ENCODE measurements at places on chromosomes 1 and 21.

- DNase-seq, result no peak
Observed at GRCh38 chr1:26717017-26717491, 21.2 kb downstream of the ARID1A start.

- no peak for DNase-seq
Observed at GRCh38 chr1:182251561-182251960, 140.0 kb downstream of the GLUL start.

DNA sequence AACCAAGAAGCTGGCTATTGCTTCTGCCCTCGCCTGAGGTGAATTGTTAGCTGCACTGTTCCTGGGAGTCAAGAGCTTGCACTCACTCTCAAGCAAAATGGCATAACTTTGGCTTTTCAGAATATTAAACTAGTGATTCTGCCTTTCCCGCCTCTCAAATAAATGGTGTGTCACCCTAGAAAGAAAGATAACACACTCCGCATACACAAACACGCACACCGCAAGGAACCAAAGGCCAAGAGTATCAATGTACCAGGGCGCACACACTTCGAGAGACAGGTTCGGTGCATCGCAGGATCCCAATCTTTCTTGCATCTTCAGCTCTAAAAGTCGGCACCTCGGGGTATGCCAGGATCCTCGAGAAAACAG is 470 bp upstream of the RTCA start:
- no peak for DNase-seq

DNA sequence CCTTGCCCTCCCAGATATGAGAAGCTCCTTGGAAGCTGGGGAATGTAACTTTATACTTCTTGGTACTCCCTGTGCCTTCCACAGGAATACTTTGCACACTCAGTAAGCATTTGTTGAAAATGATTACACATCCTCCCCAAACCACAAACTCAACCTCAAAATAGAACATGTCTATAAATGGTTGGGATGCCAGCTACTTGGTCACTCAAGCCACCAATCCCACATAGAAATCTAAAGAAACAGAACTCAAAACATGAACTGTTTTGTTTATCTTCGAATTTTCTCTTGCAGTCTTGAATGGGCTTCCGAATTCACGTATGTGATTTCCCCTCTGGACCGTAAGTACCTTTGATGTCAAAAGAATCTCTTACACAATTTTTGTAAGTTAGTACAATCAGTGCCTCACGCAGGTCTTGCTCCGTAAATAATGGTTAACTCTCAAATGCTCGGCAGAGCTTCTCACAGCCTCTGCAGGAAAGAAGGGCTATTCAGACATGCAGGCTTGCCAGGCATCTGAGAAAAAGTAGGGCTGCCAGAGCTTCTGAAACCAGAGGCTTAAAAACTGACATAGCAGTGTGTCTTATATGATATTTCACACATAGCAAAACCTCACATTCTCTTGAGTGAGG is 26.9 kb downstream of the SORT1 start:
- no peak for DNase-seq

GRCh38 chr1:196403803-196404690 is 204.2 kb downstream of the KCNT2 start:
- no peak for DNase-seq

GRCh38 chr1:52677076-52677806 is 20.9 kb downstream of the COA7 start:
- DNase-seq, result no peak

GRCh38 chr1:33709783-33710718 is 153.8 kb upstream of the HMGB4 start:
- no peak for DNase-seq

DNA sequence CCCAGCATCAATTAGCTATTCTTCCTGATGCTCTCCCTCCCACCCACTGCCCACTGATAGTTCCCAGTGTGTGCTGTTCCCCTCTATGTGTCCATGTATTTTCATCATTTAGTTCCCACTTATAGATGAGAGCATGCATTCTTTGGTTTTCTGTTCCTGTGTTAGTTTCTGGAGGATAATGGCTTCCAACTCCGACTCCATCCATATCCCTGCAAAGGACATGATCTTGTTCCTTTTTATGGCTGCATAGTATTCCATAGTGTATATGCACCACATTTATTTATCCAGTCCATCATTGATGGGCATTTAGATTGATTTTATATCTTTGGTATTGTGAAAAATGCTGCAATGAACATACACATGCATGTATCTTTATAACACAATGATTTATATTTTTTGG is 30.2 kb downstream of the DISC1 start:
- DNase-seq, result no peak

DNA sequence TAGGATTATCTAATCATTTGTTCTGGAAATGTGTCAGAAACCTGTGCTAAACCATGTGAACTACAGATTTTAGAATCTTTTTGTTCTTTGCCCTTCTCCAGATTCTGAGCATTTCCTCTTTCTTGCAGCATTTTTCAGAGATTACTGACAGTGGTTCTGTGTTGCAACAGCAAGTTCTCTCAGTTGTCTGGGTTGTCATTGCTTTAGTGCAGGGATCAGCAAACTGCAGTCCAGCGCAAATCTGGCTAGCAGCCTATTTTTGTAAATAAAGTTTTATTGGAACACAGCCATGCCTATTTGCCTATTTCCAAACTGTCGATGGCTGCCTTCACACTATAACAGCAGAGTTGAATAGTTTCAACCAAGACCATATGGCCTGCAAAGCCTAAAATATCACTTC is 66.3 kb upstream of the LRRC8D start:
- DNase-seq, result no peak

DNA sequence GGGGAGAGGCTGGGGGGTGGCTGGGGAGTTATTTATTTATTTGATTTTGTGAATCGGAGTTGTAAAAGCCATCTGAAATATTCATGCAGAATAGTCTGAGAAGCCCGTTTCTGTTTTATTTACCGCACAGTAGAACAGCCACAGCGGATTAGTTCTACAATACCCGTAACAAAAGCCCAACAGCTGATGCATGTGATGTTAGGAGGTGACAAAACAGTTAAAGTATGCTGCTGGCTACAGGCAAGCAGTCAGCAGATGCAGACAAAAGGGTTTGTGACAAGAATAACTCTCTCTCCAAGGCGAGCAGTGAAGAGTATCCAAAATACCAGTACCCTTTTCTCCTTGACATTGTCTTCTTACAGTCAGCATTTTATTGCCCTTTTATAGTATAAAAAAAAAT is 42.0 kb downstream of the PROX1 start:
- no peak for DNase-seq

GRCh38 chr1:181249186-181249585 is 160.7 kb downstream of the IER5 start:
- DNase-seq, result no peak

DNA sequence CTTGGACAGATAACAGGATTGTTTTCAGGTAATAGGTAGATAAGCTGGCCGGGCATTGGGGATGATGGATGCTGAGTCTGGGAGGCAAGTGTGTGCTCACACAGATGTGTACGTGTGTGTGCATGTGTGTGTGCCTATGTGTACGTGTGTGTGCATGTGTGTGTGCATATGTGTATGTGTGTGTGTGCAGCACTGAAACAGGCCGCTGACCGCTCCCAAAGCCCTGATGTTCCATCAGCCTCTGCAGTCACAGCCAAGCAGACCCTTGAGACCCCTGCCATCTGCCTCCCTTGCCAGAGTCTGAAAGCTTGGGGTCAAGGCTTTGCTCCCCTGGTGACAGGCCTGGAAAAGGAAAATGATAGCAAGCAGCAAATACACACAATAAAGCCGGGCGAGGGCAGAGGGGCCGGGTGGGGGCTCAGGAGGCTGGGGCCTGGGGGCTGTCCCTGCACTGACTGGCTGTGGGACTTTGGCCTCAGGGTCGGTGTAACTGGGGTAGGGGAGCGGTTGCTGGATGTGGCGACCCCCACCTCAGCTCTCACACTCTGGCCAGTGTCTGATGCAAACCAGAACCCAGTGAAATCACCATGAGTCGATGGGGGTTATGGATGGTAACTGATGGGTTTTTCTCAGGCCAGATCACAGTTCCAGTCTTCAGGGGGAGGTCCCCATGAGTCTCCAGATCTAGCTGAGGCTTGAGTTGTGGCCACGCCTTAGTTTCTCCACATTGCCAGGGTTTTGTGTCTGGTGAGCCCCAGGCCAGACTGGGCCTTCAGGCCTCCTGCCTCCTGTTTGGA is 9.2 kb upstream of the TNFRSF8 start:
- no peak for DNase-seq

DNA sequence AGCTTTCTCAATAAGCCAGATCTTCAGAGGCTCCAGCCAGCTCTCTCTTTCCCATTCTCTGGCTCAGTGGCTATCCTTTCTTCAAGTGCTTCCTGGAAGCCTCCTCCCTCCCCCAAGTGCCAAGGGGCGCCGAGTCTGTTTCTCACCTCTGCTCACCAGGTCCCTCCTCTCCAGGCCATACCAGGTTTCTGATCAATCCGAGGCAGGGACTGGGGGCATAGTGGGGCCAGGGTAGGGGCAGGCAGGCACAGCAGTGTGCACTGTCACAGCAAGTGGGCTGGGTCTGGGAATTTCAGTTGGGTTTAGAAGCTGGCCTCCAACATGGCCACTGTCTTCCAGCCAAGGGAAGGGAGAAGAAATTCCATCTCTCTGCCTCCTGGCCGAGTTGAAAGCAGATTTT is 56.5 kb downstream of the NAV1 start:
- no peak for DNase-seq

DNA sequence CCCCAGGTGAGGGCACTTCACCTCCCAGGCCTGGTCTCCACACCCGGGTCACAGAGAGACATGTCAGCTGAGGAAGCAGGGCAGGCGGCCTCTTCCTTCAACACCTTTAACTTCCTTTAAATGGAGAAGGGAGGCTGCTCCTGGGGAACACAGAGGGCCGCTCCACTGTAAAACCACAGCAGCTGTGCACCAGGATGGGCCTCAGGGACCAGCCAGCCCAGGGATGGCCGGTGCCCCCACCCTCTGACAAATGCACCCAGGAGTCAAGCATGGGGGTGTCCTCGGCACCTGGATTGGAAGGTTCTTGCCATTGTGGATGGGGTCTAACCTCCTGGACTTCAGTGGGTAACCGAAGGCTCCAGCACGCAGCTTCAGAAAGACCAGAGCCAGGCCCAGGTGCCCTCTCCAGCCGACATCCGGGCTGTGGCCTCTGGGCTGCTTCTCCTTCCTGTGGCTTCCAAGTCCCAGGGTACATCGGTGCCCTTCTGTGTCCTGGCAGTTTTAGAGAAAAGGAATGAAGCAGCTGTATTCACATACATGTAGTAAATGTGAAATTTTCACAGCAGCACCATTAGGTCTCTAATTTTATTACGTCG is 121.7 kb upstream of the COL6A1 start:
- DNase-seq, result no peak

DNA sequence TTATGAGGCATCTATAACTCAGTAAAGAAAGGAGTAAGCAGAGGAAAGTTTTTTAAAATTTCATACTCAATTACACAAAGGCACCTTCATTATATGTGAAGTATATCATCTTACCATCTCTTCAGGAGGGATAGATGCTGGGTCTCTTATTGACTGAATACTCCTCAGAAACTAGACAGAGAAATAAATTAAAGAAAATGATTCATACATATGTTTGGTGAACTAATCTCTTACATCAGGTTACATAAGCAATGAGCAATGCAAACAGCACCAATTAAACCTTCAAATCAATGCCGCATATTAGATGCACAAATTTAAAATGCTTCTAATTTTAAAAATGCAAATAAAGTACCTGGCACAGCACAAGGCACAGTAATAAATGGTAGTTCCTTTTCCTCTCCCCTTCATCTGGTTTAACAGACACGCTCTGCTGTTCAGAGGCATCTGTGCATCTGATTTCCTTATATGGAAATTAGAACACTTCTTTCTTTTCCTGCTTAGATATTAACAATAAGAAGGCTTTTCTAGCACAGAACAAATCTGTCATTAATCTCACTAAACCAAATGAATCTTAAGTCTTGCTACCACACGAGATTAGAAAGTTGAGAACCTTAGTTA is 20.0 kb downstream of the SCYL3 start:
- no peak for DNase-seq

DNA sequence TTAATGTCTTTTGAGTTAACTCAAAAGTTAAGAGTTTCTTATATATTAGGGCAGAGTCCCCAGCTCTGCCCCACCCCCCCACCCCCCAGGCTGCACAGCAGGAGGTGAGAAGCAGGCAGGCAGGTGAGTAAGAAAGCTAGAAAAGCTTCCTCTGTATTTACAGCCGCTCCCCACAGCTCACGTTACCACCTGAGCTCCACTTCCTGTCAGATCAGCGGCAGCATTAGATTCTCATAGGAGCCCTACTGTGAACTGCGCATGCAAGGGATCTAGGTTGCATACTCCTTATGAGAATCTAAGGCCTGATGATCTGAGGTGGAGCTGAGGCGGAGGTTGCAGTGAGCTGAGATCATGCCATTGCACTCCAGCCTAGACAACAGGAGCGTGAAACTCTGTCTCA is 81.9 kb downstream of the SIM2 start:
- no peak for DNase-seq

DNA sequence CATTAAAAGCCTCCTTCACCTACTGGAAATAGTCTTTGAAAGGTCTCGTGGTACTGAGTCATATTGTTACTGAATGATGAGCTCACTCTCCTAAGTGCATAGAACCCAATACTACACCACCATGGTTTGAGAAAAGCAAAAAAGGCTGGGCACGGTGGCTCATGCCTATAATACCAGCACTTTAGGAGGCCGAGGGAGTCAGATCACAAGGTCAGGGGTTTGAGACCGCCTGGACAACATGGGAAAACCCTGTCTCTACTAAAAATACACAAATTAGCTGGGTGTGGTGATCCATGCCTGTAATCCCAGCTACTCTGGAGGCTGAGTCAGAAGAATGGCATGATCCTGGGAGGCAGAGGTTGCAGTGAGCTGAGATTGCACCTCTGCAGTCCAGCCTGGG is 3.3 kb upstream of the HNRNPCL1 start:
- no peak for DNase-seq

GRCh38 chr1:181608948-181609347 is 125.6 kb downstream of the CACNA1E start:
- no peak for DNase-seq

DNA sequence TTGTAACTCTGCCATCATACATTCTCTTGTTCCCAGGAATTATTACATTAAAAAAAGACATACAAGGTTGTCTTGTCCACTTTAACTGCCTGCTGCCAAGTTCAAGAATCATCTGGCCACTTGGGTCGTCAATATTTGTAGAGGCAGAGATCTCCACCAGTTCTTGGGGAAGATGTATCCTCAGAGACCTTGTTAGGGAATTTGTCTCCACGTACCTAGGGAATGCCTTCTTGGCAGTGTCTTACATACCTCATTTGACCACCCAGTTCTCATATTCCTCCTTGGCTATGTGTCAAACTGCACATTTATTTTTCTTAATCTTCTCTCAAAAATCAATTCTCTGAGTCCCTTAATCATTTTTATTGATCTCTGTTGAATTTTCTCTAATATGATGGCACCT is 266.0 kb downstream of the SPATA17 start:
- DNase-seq, result no peak

DNA sequence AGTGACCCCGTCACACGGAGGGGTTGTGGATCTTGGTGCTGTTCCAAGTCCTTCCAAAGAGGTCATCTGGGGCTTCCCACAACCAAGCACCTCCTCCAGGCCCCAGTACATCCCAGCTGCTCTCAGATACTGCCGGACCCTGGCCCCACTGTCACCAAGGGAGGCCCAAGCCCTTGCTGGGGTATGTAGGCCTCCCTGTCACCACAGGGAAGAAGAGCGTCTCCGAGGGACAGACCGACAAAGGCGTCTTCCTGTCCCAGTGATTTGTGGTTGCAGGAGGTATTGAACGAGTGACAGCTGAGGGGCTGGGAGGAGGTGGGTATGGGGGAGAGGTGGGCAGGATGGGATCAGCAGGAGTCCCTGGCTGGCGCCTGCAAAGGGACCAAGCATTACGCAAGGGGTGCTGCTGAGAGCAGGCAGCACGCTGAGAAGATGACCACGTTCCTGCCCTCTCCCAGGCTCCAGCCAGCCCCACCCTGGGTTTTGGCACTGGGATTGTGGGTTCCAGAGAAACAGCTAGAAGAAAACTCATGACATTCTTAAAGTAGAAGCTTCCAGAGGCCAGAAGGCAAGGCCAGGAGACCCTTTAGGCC is 29.7 kb downstream of the LRP8 start:
- no peak for DNase-seq

All from activated CD4-positive, alpha-beta T cell treated with anti-CD3 and anti-CD28 coated beads, Interleukin-2, amount 50 U/mL, for 24 hours (primary cell).